ENCODE measurements at places on chromosomes 7 and 10.

- no peak for DNase-seq
These were observed 229.3 kb upstream of the KMT2E start for GRCh38 chr7:104784686-104785085.

DNA sequence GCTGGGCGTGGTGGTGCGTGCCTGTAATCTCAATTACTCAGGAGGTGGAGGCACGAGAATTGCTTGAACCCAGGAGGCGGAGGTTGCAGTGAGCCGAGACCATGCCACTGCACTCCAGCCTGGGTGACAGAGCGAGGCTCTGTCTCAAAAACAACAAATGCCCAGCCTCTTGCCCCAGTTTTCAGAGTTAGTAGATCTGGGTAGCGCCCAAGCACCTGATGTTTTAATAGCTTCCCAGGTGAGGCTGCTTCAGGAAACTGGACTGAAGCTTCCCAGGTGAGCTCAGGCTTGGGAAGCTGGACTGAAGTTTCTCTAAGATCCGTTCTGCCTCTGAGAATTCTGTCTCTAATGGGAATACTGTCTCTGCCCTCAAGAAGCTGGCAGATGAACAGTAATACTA, 12.2 kb downstream of the RPS24 start:
- no peak for DNase-seq

- DNase-seq = no peak
These were observed 141.3 kb downstream of the PAXIP1 start for GRCh38 chr7:154861589-154861988.

DNA sequence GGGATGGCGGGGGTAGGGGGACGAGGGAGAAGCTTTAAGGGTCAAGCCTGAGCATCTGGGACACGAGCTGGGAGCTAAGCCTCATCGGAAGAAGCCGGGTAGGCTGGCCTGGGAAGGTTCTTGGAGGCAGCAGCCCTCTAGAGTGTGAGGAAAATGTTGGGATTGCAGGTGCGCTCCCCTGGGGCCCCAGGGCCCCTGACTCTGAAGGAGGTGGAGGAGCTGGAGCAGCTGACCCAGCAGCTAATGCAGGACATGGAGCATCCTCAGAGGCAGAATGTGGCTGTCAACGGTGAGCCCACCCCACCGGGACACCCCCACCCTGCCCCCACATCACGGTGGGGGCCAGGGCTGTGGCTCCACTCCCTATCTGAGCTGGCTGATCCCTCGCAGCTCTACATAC, 6.9 kb downstream of the ZYX start:
- DNase-seq = no peak

DNA sequence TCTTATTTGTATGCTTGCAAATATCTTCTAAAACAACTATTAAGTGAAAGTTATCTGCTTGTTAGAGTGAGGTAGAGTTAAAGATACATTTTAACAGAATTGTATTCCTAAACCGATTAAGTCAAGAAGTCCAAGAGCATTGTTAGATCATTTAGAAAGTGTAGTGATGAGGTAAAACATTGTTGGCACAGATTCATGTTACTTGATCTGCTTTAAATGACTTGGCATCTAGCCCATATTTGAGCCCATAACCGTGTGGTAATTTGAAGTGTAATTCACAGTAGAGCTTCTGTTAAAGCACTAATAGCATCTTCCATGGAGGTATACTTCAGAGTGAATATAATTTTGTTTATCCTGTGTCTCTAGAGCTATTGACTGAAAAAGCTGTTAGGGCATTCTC, 62.1 kb downstream of the PTEN start:
- DNase-seq = no peak

DNA sequence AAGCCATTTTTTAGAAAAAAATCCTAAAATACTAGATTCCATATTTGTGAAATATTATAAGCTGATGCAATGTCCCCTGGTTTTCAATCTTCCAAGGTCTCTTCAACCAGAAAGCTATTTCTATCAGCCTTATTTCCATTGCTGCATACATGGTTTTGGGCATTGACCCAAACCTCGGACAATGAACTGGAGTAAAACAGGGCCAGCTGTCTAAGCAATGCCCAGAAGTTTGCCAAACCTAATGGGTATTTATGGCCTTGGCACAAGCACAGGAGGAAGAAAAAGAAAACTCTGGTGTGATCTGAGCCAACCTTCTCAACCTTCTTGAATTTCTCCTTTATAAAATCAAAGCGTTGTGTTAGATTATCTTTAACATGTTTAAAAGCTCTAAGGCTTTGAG, 402.3 kb downstream of the DNAJB9 start:
- DNase-seq = no peak

- DNase-seq = no peak
These were observed 26.5 kb downstream of the BTBD16 start for GRCh38 chr10:122297583-122297982.

DNA sequence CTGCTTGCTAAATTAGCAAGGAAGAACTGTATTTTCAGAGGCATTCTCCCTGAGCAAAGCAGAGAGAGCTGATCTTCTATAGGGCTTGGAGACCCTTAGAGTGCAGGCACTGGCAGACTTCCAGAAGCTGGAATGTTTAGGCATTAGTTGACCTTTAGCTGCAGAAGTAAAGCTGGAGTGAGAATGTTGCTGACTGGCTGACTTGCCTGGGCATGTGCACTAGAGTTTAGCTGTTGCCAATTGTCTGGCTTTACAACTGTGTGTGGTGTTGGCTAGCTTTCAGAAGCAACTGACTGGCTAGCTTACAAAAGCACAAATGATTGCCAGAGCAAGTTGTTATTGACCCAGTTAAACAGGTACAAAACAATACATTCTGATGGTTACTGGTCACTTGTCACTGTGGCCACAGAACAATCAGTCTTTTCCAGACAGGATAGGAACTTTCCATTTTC, 25.1 kb downstream of the FAM13C start:
- no peak for DNase-seq

DNA sequence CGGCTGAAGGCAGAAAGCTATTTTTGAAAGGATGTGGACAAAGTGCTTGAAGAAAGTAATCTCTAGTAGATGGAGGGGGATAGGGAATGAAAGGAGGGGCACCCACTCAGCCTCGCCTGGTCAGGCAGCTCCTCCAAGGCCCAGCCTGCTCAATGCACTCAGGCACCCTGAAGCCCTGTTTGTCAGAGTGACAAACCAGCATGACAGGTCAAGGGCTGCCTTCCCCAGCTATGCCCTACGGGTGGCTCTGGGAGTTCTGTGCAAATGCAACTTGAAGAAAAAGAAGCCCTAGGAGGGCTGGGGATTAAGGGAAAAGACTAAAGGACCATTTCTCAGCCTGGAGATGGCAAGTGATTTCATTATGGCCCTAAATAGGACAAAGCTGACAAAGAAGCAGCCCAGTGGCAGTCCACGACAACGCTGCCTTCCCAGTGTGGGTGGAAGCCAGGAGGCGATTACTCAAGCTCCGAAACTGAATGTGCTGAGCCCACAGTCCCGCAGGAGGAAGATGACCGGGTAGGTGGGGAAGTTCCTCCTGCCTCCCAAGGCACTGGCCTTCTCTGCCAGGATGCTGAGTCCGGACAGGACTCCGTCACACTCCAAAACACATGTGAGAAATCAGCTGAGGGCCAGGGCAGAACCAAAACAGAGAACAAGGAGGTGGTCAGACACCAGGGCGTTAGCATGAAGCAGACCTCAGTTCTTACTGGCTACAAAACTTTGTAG, 16.3 kb downstream of the LIPA start:
- no peak for DNase-seq

DNA sequence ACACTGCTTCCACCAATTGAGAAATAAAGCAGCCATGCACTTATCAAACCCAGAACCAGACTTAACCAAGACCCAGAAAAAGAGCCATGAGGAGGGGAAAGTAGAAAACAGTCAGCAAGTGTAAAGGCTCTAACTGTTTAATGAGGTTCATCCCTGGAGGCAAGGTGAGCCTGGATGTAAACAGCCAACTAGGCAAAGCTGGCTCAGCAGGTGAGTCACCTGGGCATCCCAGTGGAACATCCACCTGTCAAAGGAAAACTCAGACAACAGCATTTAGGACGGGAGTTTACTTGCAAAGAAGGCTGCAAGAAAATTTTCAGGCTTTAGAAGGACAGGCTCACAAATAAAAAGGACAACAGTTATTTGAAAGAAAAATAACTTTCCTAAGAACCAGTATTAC, 153.0 kb downstream of the SNX13 start:
- no peak for DNase-seq

- no peak for DNase-seq
These were observed 384.6 kb downstream of the GATA3 start for GRCh38 chr10:8439040-8439439.

DNA sequence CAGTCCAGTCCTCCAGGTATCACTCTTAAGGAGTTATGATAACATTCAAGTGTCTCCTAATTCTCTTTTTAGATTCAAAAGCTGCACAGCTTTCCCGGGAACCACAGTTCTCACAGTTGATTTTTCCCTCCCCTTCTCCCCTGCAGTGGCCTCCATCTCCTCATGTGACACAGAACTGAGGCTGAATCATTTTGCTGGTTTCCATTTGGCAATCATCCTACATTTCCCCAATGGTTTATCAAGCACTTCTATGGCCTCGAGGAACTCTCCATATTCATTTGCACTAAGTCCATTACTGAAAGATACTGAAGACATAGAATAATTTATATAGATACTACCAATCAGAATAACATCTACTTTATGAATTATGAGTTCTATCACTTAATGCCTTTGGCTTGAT, 484.9 kb downstream of the GPAM start:
- no peak for DNase-seq

- DNase-seq = no peak
These were observed 181.6 kb upstream of the NFE2L3 start for GRCh38 chr7:25970356-25970755.

DNA sequence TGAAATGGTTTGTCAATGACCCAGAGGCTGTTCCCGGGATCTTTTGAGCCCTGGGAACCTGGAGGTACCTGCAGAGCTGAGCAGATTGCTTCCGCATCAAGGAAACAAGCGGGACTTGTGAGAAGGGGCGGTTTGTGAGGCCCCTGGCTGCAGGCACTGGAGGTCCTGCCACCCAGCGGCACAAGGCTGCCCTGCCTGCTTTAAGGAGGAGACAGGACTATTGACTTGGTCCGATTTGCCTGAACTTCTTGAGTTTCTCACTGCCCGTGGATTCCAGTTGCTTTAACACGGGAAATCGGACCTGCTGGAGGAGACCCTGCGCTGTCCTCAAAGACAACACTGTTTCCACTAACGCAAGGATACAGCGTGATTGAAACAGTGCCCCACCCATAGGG, 130.1 kb downstream of the DNAJB6 start:
- no peak for DNase-seq

DNA sequence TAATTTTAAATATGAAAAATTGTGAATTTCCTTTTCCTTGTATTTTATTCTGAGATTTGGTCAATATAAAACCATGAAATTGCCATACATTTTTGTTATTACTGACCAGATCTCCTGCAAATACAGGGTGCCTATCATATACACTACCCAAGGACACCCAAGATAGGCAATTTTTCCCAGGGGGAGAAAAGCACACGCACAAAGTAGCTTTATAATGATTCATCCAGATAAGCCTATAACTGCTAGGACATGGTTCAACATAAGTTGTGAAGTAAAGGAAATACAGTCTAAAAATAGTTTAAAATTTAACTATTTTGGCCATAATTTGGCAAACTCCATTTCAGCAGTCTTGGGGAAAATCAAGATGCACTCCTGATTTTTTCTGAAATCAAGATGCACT, 4.8 kb downstream of the RUFY2 start:
- DNase-seq = no peak

- DNase-seq = no peak
These were observed 464.2 kb downstream of the PLXNA4 start for GRCh38 chr7:132112106-132112505.

GRCh38 chr7:140230516-140230860, 53.7 kb upstream of the KDM7A start:
- no peak for DNase-seq

- DNase-seq = peak; percentile 58
These were observed 699.9 kb downstream of the INHBA start for GRCh38 chr7:41002741-41003610.

DNA sequence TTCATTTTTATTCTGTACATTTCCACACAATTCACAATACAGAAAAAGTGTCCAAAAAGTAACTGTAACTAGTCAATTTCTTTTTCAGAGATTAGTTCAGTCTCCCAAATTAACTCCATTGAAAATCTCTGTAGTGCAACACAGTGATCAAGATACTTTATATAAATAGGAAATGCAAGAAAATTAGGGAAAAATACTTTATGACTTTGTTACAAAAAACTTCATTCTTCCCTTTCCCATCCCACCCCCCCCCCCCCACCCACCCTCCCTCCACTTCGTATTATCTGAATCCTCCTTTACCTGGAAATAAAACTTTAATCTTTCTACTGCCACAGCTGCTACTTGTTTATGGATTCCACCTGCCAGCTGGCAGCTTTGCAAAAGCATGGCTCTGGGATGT, 37.5 kb upstream of the PTN start:
- DNase-seq = no peak

DNA sequence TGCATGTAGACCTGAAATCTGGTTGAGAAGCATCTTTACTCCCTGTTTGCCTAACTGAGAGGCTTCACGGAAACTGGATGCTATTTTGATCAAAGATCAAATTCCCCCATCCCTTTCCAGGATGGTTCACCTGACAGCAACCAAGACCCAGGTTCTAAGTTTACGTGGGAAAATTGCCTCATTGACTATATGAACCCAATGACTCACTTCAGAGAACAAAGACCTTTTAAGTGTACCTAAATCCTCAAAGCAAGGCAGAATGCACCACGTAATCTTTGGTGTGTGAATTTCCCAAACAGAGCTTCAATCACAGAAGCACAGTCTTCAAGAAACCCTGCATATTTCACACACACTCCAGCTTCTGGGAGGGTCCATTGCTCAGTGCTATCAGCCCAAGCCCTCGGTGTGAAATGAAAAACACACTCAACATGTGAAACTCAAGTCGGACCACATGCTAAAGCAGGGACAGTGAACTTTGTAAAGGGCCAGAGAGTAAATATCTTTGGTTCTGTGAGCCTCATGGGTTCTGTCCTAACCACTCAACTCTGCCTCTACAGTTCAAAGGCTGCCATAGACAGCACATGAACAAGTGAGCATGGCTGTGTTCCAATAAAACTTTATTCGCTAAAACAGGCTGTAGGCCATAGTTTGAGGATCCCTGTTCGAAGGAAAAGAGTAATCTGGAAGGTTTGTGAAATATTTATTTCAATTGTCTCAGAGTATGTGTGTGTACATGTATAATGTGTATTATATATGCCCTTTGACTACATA, 275.6 kb upstream of the FOXK1 start:
- no peak for DNase-seq

DNA sequence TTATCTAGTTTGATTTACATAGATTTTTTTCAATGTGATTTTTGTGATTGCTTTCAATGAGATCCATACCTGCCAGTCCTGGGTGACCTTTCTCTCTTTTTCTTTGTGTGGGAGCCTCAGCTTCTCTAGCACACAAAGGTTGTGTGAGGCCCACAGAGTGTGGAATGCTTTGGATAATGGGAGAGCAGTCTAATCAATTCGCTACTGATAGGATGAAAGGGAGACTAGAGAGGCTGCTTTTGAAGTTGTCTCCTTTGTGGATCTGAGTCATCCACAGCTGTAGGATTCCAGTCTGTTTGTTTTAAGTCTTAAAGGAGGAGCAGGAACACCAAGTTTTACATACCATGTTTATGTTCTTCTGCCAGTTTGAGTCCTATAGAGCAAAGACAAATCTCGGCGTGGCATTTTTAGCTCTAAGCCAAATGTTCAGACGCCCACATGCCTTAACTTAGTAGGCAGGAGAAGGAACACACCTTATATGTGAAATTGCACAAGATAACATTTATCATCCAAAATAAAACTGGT, 330.0 kb downstream of the ARL4A start:
- DNase-seq = peak; percentile 61

Measured in A172 (cell line).